Activated T-helper 1 cell treated with Interleukin-2 at 50 U/mL for 16 hours (primary cell): ENCODE measurements at places on chromosomes 5 and 9.

GRCh38 chr5:168434001-168434400 lies 52.3 kb upstream of the RARS1 start:
- DNase-seq: no peak

GRCh38 chr5:172223901-172224873 lies 30.2 kb downstream of the EFCAB9 start:
- no peak for DNase-seq

DNA sequence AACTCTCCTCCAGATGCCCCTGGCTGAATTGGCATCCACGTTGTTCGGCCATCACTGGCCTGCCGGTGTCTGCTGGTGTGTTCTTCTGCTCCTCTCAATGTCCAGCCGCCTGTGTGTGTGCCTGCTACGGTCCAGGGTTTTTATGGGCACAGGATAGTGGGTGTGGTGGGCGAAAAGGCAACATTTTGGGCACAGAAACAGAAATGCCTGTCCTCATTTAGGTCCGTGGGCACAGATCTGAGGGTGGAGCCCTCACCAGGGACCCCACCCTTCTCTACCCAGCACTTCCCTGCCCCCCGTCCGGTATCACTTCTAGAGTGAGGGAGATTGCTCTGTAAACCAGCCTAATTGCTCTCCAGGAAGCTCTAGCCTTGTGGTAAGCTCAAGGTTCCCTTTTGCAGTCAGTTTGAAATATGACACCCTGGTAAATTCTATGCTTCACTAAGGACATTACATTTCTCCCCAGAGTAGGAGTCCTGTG lies 410.1 kb downstream of the MAT2B start:
- DNase-seq: no peak

GRCh38 chr9:22107202-22108045 lies 98.3 kb upstream of the CDKN2B start:
- DNase-seq: no peak
